ENCODE measurements at places on chromosomes 4 and X. TPM values are rescaled to one million over a fixed set of nuclear protein-coding genes. Genes with fewer than 3 reads are reported as not detected.

DNA sequence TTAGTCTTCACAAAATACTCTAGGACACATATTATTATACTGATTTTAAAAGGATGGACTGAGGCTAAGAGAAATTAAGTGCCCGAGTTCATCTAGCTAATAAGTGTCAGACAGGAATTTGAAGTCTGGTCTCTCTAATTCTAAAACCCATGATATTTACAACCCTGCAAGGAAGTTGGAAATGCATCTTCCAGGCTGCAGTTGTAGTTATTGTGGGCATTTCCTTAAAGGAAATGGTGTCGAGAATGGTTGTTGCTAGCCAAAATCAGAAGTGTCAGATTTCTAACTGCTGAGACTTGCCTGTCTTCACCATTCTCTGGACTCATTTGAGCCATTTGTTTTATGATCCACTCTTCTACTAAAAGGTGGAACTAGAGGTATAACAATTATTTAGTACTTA lies 82.5 kb downstream of the FAT4 start:
- DNase-seq, result no peak

DNA sequence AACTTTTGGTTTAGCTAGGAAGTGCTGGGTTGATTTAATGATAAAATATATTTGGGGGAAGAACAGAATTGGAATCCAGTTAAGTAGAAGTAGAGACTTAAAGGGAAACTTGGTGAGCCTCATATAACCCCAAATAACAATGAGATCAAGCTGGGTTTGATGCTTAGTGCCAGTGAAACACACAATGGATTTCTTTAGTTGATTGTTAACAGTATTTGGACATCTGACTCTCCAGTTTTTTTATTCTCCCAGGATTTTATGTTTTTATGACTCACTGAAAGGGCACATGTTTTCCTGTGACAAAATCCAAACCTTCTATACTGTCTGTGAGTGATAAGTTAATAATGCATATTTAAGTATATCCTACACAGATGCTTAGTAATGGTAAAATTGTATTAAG lies 2.7 kb upstream of the NEUROG2 start:
- no peak for DNase-seq

DNA sequence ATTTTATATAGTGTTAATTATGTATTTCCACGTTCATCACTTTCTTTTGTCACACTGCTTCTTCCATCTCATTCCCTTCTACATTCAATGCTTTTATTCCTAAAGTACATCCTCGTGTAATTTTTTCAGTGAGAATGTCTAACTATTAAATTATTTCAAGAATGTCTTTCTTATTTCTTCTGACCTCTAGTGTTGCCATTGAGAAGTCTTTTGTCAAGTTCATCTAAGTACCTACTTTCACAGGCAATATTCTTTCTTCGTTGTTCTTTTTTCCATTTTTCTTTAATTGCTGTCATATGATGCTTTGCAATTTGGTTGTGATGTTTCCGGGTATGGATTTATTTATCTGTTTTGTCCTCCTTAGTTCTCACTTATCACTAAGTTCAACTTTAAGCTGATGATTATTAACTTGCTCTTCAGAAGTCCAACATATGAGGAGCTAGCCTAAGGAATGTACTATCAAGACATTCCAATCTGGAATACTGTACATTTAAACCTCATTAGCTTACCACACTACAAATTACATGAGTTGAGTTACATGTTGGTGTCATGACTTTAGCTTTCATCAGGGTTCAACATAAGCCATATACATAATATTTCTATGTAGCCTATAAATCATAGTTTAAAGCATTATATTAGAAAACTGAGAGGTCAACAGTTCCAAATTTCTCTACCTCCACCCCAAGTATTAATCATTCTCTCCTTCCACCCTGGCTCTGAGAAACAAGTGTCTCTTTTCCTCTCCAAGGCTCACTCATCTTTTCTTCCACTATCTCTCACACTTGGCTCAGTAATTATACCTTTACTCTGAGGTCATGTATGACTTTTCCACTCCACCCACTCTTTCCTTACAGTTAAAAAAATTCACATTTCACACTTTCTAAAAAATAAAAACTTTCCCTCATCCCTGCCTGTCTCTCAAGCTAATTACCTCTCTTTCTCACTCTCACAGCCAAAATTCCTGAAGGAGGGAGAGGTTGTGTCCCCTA lies 81.5 kb downstream of the COX18 start:
- no peak for DNase-seq

GRCh38 chr4:2927696-2928075 lies 35.5 kb downstream of the NOP14 start:
- no peak for DNase-seq

GRCh38 chr4:6937754-6938153 lies 28.1 kb downstream of the TBC1D14 start:
- no peak for DNase-seq

DNA sequence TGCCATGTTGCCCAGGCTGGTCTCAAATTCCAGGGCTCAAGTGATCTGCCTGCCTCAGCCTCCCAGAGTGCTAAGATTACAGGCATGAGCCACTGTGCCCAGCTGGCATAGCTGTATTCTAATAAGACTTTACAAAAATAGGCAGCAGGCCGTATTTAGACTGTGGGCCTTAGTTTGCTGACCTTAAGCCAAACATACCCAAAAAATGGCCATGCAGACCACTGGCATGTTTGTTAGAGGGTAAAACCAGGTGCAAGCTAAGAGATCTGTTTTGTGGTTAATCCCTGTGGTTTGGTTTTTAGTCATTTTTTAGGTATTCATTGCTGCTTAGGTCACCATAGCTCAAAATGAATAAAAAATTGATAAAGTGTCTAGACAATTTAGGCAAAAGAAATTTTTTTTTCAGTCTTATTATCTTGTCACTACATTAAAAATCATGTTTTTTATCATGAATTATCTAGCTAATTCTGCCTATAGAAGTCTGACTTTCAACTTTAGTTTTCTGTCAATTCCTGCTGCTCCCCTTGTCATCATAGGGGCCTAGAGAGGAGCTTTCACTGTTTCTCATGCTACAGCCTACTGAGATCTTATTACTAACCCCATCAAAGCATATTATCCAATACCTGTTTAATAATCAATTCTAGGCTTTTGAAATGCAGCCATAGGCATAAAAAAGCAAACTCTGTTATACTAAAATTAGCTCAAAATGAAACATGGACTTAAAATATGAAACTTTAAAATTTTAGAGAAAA lies 7.5 kb upstream of the SPINK2 start:
- DNase-seq, result no peak

DNA sequence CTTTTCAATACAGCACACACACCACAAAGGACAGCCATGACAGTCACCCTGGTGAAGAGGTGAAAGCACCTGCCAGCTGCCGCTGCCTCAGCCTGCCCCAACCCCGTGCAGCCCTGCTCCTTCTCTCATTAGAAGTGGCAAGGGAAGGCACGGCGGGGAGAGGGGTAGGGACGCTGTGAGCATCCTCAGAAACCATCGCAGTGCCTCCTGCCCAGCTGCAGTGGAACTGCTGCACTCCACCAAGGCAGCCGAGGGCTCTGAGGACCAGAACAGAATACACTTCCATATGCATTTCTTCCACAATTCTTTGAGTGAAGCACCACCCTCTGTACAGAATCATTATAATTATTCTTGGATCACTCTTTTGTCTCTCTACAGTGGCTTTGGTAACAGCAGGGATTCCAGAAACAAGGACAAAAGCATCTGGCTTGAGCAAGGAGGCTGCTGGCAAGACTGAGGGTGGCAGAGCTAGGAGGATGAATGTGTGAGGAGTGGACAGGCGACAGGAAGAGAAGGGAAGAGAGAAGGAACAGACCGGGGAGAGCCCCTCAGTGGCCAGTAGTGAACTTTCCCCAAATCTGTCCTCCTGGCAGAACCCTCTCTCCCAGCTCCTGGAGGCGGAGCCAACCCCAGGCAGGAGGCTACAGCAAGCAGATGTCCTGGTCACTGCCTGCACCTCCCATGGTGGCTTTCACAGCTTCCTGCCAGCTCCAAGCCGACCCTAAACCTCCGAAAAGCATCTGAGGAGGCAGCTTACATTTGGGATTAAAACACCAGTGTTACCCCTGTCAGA lies 73.2 kb downstream of the MTNR1A start:
- no peak for DNase-seq

- no peak for DNase-seq
Observed at GRCh38 chrX:42020225-42020624, 96.9 kb upstream of the CASK start.

DNA sequence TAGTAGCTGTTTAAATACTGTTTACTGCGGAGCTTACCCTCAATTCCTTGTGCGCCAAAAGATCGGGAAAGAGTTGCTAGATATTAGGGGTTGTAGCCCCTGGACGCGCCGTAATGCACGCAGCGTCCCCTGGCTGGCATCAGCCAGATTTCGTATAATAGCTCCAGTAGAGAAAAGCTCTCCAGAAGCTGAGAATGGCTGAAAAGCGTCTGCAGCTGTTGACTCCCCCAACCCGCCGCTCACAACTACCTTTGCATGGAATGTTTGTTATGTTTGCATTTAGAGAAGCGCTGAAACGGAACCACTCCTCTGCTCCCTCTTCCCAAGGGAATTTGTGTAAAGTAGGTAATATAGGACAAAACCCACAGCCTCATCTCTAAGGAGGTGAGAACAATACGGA lies 3.7 kb downstream of the DOCK11 start:
- no peak for DNase-seq

DNA sequence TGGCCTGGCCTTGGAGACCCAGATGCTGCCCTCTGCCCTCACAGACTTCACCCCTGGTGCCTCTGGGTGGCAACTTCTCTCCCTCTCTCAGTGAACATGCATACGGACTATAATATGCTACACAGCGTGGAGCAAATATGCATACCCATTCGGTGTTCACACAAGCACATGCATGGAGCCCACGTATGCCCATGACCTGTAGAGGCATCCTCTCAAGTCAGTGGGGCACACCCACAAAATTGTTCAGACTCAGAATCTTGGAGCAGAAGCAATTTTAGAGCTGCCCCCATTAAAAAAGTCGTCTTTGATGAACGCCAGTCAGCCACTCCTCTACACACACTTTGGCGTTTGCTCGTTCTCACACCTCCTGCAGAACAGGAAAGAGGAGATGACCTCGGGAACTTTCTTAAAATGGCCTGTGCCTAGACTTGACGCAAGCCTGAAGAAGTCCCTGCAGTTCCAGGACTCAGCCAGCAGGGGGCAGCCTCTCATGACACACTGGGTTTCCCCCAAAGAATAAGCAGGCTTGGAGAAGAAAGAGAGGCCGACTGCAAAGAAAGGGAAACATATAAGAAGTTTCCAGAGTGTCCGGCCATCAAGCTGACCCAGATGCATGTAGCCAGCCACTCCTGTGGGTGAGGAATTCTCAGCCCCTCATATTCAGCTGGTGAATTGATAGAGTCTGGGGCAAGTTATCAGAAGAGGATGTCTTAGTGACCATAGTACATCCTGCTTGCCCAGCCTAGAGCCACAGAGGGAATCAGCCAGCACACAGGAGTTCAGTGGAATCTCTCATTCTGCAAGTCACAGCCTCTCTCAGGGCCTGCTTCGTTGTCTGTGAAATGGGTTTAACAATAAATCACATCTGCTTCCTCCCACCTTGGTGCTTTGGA lies 17.3 kb downstream of the APLN start:
- DNase-seq, result peak; percentile 77

GRCh38 chrX:109840585-109840984 lies 107.5 kb upstream of the ACSL4 start:
- no peak for DNase-seq

GRCh38 chrX:42695800-42696358 lies 82.1 kb downstream of the PPP1R2C start:
- no peak for DNase-seq

DNA sequence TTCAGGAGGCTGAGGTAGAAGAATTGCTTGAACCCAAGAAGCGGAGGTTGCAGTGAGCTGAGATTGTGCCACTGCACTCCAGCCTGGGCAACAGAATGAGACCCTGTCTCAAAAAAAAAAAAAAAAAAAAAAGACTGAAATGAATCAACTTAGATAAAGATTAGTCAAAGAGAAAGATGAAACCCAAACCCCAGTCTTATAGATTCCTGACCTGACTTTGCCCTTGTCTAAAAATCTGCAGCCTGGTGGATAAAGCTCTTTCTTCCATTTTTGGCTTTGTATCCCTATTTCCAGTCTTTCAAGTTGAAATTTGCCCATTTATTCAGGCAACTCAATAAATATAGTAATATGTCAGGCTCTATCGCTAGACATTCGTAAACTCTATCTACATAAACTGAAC lies 39.3 kb upstream of the SPINK2 start:
- DNase-seq, result no peak

DNA sequence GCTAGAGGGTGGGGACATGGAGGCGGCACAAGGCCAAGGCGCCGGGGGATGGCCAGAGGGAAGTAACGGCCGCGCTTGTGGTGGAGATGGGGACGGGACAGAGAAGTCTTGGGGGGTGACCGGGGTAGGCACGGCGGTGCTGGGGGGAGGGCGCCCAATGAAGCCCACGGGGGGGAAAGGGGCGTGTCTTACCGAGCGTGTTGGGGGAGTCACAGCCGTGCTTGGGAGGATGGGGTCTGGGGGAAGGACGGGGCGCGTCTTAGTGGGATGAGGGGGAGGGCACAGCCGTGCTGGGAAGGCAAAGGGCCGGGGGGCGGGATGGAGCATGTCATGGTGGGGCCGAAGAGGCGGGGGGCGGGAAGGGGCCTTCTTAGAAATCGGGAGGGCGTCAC lies 952 bp downstream of the ARSD start:
- peak; percentile 36 for DNase-seq

- no peak for DNase-seq
Observed at GRCh38 chr4:41360214-41360920, 103.6 kb downstream of the UCHL1 start.

DNA sequence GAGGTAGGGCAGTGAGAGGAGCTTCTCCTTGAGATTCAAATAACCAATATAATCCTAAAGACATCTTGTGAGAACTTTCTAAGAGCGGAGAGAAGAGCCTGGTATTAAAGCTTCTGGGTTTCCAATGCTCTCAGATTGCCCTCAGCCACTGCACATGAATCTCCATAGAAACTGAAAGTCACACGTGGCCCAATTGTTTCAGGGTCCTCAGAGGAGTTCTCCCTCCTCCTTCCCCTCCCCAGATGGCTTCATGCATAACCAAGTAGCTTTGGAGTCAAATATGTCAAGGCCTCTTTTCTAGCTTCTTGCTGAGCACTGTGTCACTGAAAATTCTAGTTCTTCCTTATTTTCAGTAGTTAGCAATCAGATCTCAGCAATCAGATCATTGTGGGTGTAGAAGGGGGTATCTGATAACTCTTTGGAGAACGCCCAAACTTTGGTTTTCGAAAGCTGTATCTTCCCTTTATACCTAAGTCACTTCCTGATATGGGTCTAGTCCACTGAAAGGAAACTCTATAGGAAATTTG lies 2.2 kb downstream of the BTK start:
- no peak for DNase-seq

GRCh38 chrX:97132664-97133415 lies 249.1 kb downstream of the RPA4 start:
- no peak for DNase-seq

GRCh38 chrX:117532339-117532738 lies 584.3 kb downstream of the KLHL13 start:
- DNase-seq, result no peak

- no peak for DNase-seq
Observed at GRCh38 chrX:67295924-67296323, 247.9 kb upstream of the AR start.

Gene NAP1L3
- total RNA-seq, result 0.47 TPM

Gene ABCD1
- 10.7 TPM for total RNA-seq

Gene FAM236C
- not detected for total RNA-seq

Gene CT45A5
- total RNA-seq, result not detected

Gene ZCCHC18
- 3.9 TPM for total RNA-seq

Gene NAP1L2
- 1.8 TPM for total RNA-seq

Gene SORCS2
- total RNA-seq, result 0.06 TPM

Gene FOXP3
- total RNA-seq, result 82.1 TPM

Gene REELD1
- not detected for total RNA-seq

Gene TLR8
- total RNA-seq, result not detected

Gene CYTL1
- total RNA-seq, result not detected

Gene C4orf51
- not detected for total RNA-seq

Gene L1CAM
- 3.6 TPM for total RNA-seq

Gene ACSL4
- total RNA-seq, result 95.1 TPM

Data from activated CD8-positive, alpha-beta memory T cell treated with anti-CD3 and anti-CD28 coated beads, Interleukin-2, amount 10 ng/mL, durations not matched to agents 7 days and 5 days (primary cell).